Right lung (tissue), 10 donors: ENCODE measurements at places on chromosomes 2 and 18. TPM values are rescaled to one million over a fixed set of nuclear protein-coding genes. Genes with fewer than 3 reads are reported as not detected.
A peak's percentile ranks its signal among the peaks of the same experiment; 100 is the strongest.

DNA sequence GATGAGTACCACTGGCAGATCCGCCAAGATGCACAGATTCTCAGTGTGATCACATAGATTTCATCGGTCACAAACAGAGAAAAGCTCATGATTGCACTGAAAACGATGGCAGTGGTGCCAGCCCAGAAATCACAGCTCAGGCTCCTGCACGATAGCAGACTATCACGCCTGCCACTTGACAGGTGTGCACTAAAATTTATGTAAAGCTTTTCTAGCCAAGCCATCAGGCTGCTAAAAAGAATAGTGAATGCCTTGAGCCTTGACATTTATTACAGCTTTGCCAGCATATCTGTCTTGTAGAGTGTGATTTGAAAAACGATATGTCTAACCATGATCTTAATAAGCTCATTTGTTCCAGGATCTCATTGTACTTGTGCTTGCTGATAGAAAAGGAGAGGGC is 409.5 kb upstream of the CWC22 start:
- no peak for DNase-seq

DNA sequence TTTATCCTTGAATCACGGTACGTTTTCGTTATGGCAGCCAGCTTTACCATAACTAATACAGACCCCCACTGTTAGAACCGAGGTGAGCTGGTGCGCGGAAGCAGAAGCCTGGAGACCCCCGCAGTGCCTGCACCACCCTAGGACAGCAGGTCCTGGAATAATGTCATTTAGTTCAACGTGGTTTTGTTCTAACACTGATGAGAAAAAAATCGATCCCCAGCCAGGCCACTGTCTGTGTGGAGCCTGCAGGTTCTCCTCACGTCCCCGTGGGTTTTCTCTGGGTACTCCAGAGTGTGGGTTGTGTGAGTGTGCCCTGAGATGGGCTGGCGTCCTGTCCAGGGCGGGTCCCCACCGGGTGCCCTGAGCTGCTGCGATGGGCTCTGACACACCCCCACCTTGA is 69.9 kb upstream of the ST3GAL5 start:
- no peak for DNase-seq

- no peak for DNase-seq
Measured at GRCh38 chr2:172525601-172526000, 30.3 kb upstream of the PDK1 start.

GRCh38 chr2:227614246-227614645 is 394 bp downstream of the SCYGR3 start:
- no peak for DNase-seq

DNA sequence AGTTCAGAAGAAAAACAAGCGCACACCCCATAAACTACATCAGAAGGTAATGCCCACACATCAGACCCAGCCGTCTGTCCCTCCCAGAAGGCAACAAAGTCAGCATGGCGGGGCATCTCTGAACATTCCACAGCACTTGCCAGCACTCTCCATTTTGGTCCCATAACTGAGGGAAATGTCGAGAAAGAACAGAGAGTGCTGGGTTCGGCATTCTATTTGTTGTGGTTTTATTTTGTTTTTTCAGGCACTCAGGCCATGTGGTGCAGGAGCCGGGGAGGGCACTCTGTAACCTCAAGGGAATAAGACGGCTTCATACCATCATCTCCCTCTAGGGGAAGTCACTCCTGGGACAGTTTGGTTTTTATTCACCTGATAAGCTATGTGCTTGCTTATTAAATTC is 156.0 kb downstream of the SEPTIN10 start:
- no peak for DNase-seq

GRCh38 chr2:226934546-226935201 is 98.8 kb downstream of the RHBDD1 start:
- DNase-seq = no peak

DNA sequence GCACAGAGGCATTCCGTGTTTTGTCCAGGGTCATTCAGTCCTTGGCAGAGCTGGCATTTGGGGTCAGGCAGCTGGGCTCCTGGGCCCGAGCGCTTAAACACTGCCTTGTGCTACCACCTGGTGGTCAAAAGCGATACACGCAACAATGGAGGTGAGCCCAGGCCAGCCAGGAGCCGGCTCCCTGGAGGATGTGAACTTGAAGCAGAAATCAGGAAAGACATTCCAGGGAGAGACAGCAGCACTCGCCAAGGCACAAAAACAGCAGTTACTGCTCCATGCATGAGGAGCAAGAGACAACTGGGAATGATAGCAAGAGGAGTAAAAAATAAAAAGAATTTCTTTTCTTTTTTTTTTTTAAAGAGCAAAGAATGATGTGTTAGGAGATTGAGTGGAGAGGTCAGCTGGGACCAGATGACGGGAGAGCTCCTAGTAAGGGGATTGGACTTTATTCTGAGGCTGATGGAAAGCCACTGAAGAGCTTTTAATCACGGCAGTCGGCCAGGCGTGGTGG is 20.7 kb downstream of the SCYGR8 start:
- peak; percentile 56 for DNase-seq

GRCh38 chr2:138823666-138824065 is 43.5 kb upstream of the NXPH2 start:
- DNase-seq = no peak

DNA sequence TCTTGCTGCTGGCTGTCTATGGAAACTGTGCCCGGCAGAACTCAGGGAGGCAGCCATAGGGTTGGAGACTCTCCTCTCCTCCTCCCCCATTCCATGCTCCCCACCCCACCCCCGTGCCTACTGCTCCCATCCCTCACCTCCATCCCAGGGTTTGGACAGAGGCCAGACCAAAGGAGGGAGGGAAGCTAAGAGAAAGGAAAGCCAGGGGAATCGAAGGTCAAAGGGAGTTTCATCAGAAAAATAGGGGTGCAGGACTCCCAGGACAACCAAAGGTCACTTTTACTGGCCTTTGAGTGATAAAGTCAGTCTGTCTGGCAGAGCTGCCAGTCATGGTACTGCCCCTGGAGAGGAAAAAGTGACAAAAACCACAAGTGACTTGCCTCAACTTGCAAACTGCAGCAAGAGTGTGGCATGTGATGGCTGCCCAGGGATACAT is 187.3 kb upstream of the CTAGE1 start:
- no peak for DNase-seq

DNA sequence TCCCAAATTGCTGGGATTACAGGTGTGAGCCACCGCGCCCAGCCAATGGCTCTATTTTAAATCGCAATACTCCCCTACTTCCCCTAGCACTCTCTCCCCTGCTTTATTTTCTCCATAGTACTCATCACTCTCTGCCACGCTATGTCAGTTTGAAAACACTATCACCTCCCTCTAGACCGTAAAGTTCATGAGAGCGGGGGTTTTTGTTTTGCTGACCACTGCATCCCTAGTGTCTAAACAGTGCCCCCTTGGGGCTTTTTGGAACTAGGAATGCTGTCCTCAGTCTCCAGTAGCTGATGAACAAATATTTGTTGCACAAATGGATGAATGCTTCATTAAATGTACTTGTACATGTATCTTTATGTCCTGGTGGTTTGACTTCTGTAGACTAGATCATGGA is 44.1 kb downstream of the ATOH8 start:
- no peak for DNase-seq

- DNase-seq = no peak
Measured at GRCh38 chr2:215969131-215969841, 44.1 kb downstream of the MREG start.

GRCh38 chr2:74316627-74317295 is 26.5 kb downstream of the SLC4A5 start:
- no peak for DNase-seq

DNA sequence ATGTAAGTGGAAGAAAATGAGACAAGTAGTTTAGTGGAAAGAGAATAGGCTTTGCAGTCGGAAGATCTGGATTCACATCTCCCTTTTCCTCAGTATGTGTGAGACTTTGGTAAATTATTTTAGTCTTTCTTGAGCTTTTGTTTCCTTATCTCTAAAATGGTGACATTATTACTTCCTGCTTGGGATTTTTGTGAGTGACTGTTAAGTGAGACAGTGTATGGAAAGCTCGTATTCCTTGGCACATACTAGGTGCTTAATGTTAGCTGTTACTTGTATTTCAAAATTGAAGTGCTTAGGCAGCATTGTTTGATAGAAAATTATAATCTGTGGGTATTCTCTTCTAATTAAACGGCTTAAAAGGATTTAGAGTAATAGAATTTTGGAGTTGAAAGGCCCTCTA is 2.0 kb downstream of the ZNF638 start:
- DNase-seq = no peak

DNA sequence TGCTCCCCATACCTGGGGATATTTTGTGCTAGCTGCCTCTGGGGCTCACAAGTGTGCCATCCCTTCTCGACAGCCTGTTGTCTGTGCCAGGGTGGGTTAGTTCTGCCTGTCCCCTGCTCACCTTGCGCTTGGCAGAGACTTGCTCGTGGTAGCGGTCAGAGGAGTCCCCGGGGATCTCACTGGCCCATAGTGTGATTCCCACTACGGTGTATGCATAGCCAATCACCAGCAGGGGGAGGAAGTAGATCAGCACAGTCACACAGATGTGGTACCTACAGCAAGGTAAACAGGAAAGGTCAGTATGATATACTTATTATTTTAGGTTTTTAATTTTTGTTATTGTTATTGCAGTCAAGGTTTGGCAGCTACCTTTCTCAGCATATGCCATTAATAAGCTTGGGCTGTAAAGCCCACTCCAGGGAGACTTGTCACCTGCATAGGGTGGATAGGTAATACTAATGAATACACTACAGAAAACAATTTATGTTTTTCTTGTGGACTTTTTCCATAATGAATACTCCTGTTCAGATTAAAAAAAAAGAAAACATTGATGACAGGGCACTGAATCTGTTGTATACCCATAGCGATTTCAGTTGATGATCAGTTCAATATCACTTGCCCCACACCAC is 95.2 kb downstream of the POLE4 start:
- DNase-seq = no peak

DNA sequence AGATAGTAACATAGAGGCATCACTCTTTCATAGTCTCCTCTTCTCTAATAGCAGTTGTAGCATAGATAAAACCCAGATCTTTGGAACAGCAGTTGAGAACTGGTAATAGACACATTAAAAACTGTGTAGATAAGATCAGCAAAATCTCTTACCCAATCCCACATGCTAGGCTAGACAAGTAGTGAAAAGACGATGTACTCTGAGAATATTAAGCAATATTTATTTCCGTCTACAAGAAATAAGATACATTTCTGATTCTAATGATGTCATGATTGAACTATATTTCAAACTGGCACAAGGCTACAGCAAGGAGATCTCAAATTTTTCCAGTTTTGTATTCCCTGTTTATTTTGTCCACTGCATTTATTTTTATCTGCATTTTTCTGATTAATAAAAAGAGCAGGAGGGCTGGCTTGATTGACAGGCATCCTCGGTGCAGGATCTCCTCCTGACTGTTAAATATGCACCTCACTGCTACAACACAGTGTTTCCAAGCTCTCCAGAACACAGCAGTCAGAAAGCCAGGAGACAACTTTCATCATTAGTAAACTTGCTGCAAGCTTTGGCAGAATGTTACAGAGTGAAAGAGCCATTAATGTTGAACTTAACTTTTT is 73.3 kb upstream of the ATIC start:
- no peak for DNase-seq

DNA sequence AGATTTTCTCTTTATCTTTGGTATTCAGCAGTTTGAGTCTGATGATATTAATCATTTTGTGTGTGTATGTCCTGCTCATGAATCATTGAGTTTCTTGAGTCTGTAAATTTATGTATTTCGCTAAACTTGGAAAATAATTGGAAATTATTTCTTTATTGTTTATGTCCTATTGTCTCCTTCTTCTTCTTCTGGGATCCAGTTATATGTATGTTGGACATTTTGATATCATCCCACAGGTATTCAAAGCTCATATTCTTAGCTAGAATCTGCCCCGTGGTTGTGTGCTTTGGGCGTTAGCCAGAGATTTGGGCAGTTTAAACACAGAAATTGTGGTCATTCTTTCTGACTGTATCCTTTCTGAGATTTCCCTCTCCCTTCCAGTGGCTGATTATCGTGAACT is 243.0 kb upstream of the SPRED2 start:
- no peak for DNase-seq

GRCh38 chr18:2992995-2993877 is 19.7 kb downstream of the LPIN2 start:
- no peak for DNase-seq

- DNase-seq = no peak
Measured at GRCh38 chr2:239792405-239793084, 232.6 kb downstream of the NDUFA10 start.

The GLI2 gene
- polyA plus RNA-seq = 23.1 TPM

The HOXD13 gene
- polyA plus RNA-seq = not detected

The PCARE gene
- polyA plus RNA-seq = not detected

The CNTNAP5 gene
- 0.01 TPM for polyA plus RNA-seq

The THSD7B gene
- polyA plus RNA-seq = 3.1 TPM

The ALKAL2 gene
- 16.0 TPM for polyA plus RNA-seq

The PPP1CB gene
- polyA plus RNA-seq = 132 TPM
